Left hindlimb (tissue), 1 donor: ENCODE measurements at places on chromosomes 5 and 9.

GRCh38 chr5:139774980-139775661, 20.5 kb upstream of the PSD2 start:
- peak; percentile 69 for DNase-seq

GRCh38 chr9:99019510-99020331, 76.0 kb downstream of the COL15A1 start:
- no peak for DNase-seq

GRCh38 chr5:173643964-173644363, 27.5 kb upstream of the BOD1 start:
- DNase-seq = no peak

- DNase-seq = no peak
These were observed 30.4 kb downstream of the ELL2 start for GRCh38 chr5:95931079-95931833.

DNA sequence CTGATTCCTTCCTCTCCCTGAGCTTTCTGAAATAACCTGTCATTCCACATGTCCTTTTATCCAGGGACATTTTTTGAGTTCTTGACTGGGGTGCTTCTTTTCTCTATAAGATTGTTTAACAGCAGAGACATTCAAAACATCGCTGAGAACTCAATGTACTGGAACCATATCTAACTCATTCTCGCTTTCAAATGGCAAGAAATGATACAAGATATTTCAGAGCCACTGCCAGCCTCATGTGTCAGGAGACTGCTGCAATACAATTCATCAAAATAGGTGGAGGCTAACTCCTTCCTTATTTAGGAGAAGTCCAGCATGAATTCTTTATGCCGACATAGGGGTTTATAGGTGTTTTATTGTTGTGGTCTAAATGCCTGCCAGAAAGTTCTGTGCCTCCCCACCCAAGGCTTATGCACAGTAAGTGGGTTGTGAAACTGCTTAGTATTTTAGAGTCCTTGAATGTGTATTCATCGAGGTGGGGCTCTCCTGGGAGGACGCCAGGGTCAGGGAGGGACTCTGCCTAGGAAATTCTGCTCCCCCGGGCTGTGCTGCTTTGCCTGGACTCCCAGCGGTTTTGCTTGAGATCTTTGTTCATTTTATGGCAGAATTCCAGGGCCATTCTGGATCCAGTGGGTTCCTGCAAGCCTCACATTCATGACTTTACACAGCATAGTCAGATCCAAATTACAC, 53.9 kb downstream of the ZNF474 start:
- DNase-seq = peak; percentile 54

GRCh38 chr9:73219985-73220626, 68.4 kb downstream of the ANXA1 start:
- DNase-seq = no peak

DNA sequence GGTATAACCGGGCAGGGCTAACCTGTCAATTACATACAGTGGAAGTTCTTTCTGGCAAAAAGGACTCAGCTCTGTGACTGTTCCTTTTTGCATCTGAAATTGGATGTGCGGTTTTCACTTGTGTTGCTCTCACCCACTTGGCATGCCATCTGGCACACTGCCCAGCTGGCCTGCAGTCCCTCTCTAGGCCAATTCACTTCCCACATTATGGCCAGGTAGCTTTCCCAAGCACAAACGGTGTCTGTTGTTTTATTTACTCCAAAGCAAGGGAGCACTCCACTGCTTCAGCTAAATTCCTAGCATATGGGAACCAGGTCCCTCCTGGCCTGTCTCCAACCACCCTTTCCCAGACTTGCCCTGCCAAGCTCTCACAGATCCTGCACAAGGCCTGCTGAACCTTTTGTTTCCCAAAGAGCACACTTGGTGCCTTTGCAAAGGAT, 132.5 kb downstream of the SEMA6A start:
- peak; percentile 49 for DNase-seq

GRCh38 chr5:545641-546375, 21.6 kb upstream of the SLC9A3 start:
- no peak for DNase-seq

DNA sequence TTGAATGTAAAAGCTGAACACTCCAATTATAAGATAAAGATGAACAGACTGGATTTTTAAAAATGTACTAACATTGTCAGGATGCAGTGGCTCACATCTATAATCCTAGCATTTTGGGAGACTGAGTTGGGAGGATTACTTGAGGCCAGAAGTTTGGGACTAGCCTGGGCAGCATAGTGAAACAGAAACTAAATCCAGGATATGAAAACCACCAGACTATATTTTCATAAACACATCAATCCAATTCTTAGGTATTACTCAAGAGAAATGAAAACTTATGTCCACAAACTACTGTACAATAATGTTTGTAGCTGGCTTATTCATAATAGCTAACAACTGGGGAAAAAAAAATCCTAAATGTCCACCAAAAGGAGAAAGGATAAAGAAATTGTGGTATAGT, 26.8 kb upstream of the NAA35 start:
- DNase-seq = no peak

DNA sequence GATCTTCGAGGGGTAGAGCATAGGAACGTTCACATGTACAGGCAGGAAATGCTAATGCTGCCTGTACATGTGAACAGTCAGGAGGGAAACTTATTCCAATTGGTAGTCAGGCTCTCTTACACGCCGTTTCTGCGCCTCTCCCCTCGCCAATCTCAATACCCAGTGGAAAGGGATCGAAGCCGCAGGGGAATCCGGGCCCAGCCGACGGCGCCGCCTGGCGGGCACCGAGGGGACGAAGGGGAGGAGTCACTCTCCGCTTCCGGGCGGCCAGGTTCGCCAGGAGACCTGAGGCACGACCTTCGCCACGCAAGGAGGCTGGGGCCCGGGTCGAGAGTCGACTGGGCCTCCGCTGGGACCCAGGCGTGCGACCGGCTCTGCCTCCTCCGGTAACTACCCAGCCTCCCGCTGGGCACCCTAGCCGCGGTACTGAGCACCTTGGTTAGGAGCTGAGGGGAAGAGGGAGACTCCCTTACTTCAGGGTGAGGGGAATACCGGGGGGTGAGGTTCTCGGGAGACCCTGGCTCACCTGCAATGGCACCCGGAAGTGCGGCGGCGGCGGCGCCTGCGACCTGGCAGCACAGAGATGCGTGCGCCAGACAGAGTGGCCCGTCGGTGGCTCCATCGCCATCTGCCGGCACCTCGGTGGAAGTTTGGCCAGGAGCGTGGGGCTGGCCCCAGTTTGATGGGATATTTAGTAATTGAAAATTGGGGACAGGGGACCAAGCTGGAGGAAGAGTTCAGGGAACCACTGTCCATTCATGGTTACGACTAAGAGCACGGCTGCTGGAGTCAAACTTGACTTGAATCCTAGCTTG, at the start of gene PIGO:
Gene PIGO, minus strand, starts transcription at position 557 of the 815 bp plus-strand sequence. CDS start 1,026 bp downstream, outside the sequence.
- DNase-seq = peak; percentile 88

DNA sequence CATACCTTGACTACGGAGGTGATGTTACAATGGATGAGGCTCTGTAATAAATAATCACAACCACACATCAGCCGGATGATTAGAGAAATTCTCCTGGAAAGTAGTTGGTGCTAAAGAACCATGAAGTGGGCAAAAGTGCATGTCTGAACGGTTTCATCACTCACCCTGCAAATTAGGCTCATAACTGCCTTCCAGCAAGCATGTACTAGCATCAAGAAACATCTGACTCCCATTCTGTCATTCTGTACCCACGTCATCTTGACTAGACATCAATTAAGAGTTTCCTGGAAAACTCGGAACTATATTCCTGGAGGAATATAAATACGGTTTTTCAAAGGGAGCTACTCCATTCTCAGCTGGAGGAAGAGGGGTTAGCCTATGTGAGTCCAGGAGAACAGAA, 52.2 kb downstream of the HSD17B3 start:
- DNase-seq = no peak

DNA sequence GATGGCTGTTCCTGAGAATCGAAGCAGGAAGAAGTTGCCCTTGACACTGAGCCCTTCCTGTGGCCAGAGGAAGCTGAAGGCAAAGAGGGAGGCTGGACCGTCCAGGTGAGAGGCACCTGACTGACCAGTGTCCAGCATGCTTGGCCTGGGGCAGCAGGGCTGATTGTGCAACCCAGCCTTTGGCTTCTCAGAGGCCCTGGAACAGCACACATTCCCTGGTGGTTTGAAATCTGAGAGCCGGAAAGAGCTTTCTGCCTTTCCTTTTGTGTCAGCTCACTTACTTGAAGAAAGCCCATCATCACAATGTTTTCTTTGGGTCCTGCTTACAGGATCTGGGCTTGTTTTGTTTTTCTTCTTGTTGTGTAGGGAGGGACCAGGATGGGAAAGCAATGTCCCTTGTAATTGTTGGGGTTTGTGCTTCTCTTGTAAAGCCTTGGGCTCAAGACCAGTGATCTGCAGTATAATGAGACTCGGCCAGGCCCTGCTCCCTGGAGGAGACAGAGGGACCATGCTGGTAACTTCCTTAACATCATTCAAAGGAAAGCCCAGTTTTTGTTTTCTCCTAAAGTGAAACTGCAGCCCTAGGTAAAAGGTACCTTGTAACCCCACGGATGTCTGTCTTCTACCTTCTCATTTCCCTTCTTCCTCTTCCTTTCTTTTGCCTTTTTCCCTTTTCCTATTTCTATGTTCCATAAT, 213.7 kb downstream of the NXNL2 start:
- DNase-seq = no peak

DNA sequence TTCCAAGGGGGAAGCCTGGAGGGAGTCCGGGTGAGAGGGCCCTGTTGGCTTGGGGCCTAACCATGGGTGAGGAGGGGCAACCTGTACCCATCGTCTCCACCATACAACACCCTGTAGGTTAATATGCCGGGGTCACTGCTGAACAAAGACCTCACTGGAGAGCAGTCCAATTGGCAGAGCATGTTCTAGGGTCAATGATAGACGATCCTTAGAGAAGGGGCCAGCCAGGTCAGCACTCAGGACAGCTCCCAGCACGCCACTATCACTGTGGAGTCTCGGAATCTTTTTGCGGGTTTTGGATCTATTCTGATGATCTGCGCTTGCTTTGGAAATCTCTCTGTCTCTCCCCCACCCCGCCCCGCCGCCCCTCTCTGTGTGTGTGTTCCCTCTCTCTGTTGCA, 218.4 kb upstream of the MVB12B start:
- no peak for DNase-seq

- no peak for DNase-seq
These were observed 876.1 kb downstream of the TLE4 start for GRCh38 chr9:80447876-80448275.

DNA sequence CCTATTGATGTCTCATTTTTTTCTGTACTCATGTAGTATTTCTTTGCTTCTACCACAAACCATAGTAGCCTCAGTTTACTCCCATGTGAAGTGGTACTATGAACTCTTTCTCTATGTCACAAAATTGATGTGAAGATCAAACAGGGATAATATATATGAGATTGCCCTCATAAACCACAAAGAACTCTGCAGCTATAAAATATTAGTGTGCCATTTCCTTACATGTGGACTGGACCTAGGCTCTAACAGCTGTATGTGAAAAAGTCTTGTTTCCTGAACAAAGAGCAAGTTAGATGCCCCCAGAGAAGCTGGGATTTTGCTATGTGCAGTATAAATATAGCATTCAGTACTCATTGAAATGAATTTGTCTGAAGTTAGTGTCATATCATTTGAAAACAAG, 412.6 kb upstream of the ADAMTSL1 start:
- DNase-seq = no peak

- no peak for DNase-seq
These were observed 75.4 kb upstream of the TNFAIP8 start for GRCh38 chr5:119280380-119280779.

- no peak for DNase-seq
These were observed 67.2 kb downstream of the MVB12B start for GRCh38 chr9:126393876-126394275.

GRCh38 chr5:52801329-52801728, 13.6 kb downstream of the ITGA1 start:
- DNase-seq = no peak

- peak; percentile 76 for DNase-seq
These were observed 203.9 kb downstream of the FRMD3 start for GRCh38 chr9:83334320-83334719.

DNA sequence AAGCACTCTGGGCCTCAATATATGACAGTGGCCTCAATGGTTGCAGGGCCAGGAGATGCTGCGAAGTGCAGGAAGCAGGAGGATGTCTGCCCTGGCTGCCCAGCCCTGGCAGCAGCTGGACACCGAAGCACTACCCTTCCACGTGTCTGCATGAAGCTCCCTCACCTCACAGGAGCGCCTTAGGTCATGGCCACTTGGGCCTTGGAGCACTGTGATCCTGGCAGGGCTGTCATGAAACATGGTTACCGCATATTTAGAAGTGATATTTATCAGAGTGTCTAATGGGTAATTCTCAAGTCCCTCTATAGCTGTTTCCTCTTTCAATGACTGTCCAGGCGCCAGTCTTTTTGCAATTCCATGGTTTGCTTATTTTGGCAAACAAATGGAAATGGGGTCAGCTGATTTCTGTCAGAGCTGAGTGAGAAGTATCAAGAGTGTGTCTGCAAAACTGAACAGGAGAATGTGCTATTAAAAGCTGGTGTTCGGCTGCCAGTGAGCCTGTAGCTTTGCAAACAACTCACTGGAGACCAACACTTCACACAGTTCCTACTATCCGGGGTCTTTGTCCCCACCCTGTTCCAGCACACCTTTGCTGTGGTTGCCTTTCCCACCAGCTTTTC, 285.9 kb downstream of the KIF4B start:
- no peak for DNase-seq

GRCh38 chr5:97135868-97136267, 6.5 kb downstream of the LIX1 start:
- DNase-seq = no peak

- no peak for DNase-seq
These were observed 642 bp downstream of the SV2C start for GRCh38 chr5:76083555-76084495.

- DNase-seq = no peak
These were observed 1.7 kb upstream of the PTPDC1 start for GRCh38 chr9:94082553-94082952.

DNA sequence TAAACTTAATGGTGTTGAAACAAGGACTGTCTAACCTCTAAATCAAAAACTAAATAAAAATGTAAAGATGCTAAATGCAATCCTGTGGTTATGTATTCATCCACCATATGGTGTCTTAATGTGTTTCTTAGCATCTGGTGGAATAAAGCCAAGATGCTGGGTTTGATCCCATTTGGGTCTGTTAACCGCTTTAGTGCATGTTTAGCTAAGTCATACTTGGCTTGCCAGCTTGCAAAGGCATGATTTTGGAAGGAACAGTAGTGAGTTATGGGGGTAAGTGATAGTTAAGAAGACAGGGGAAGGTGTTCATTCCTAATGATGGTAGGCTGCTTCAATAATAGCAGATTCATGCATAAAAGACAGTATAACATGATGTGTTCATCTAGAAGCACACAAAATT, 139.0 kb upstream of the SLC27A6 start:
- no peak for DNase-seq

GRCh38 chr5:150353032-150353675, 4.3 kb upstream of the TCOF1 start:
- DNase-seq = no peak

DNA sequence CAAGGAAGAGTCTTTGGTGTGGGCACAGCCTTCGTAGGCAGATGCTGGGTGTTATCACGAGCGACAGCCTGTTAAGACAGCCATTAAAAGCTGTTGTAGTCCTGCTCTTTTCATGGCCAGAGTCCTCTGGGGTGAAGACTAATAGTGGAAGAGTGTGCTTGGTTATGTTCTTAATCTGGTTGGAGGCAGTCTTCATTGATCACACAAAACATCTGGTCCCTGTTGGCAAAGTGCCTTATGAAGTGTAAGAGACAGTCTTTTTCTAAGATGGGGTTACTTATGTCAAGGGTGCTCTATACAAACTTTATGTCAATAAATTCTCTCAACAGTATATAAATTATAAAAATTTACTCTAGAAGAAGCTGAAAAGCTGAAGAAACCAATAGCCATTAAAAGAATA, 280.4 kb downstream of the CAAP1 start:
- no peak for DNase-seq

GRCh38 chr5:31404325-31404724, 127.6 kb downstream of the DROSHA start:
- no peak for DNase-seq
